ENCODE measurements at places on chromosomes 1 and 21.

- no peak for DNase-seq
These were observed 1316.8 kb upstream of the B3GALT2 start for GRCh38 chr1:194503209-194503608.

GRCh38 chr1:116377541-116378529 is 4.8 kb downstream of the ATP1A1 start:
- peak; percentile 13 for DNase-seq

- DNase-seq: no peak
These were observed 51.0 kb downstream of the RPL5 start for GRCh38 chr1:92882819-92883218.

DNA sequence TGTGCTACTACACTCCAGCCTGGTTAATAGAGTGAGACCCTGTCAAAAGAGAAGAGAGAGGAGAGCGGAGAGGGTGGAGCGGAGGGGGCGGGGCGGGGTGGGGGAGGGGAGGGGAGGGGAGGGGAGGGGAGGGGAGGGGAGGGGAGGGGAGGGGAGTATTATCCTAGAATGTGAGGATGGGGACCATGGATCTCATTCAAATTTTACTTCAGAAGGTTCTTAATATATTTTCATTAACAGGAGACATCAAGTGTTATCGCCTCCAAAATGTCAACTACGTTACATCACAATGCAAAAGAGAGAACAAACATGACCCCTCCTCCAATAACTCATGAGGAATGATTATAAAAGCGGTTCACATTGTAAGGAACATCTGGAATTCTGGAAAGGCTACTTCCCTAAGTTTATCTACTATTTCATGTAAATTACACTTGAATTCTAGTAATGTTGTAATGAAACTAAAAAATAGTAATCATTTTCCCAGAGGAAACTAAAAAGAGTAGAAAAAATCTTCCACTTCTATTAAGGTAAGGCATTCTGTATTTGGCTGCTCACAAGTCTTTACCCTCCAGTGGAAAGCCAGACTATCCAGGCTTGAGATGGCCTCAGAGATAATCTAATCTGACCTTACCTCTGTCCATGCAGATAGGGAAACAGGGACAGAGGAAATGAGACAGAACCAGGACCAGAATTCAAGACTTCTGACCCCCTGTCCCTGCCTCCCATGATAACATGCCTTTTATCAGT is 18.8 kb upstream of the GUCA2A start:
- DNase-seq: no peak

DNA sequence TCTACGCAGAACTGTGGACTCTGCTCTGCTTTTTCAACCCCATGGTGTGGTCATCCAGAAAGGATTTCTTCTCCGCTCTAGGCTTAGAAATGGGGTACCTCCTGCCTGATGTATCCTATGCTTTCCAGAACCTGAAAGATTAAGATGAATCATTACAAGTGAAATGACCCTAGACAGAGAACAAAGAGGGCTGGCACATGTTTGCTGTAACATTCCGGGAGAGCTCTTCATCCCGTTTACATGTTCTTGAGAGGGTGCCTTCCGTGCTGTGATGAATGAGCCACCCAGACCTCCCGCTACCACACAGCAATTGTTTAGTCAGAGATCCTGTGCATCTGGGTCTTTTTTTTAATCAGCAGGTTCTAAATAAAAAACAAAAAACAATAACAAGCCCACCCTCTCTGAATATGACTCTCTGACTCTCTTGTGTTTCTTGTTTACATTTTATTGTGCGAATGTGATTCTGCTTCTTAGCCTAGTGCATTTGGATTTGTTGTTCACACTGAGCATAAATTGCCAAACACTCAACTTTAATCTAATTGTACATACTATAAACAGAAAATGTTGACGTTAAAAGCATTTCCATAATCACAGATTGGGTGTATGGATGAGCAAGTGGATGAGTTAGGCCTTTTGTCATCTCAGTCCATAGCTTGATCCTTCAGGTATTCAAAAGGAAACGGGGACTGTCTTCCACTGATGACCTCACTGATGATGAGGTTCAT is 87.1 kb downstream of the GPR88 start:
- peak; percentile 78 for DNase-seq

DNA sequence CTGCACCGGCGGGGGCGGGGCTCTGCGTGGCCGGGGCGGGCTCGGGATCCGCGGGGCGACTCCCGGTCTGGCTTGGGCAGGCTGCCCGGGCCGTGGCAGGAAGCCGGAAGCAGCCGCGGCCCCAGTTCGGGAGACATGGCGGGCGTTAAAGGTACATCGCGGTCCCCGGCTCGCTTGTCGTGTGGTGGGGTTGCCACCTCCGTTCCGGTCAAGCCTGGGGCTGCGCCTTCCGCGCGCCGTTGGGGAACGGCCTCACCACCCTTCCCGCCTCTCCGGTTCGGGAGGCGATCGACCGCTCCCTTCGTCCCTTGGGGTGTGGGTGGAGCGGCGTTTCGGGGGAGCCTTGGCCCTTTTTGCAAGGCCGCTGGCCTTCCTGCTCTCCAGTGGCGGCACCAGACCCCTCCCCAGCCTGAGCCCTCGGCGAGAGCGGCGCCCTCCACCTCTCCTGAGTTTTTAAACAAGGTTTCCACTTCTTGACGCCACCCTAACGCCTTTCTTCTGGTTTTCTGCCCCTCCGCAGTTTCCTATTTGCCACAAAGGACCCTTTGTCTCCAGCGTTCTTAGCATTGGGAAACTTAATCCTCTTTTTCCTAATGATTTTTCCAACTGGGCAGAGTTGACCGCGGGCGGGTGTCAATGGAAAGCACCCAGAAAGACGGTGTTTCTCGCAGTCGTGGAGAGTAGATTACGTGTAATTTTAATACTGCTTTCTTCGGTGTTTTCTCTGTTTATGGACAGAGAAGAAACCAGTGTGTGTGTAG is at the start of the genes LEPR and LEPROT:
Gene LEPR, plus strand, starts transcription at position 79 of the 761 bp plus-strand sequence. CDS start 144,898 bp downstream, outside the sequence.
Gene LEPROT, plus strand, starts transcription at position 79 of the 761 bp plus-strand sequence. Its CDS starts 57 bp downstream, at position 136.
- peak; percentile 99 for DNase-seq

GRCh38 chr1:65791396-65791795 is 1.3 kb upstream of the PDE4B start:
- DNase-seq: no peak

DNA sequence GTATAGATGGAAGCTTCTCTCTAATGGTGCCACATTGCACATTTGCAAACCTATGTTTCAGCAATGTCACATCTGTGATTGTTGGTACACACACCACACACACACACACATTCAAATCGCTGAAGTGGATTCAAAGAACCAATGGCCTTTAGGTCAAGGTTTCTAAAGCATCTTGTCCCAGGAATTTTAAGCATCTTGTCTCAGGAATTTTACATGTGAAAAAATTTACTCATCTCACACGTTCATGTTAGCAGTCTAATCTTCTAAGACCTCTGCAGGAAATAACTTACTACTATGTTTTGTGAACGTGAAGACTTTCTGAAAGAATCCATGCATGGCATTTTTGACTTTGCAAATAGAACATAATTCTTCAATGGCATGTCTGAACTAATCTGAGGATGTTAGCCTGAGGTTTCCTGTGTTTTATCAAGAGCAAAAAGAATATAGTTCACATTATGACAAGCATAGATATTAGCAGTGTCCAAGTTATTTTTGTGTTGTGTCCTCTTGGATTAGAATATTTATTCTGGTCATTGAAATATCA is 125.1 kb downstream of the CYYR1 start:
- no peak for DNase-seq

DNA sequence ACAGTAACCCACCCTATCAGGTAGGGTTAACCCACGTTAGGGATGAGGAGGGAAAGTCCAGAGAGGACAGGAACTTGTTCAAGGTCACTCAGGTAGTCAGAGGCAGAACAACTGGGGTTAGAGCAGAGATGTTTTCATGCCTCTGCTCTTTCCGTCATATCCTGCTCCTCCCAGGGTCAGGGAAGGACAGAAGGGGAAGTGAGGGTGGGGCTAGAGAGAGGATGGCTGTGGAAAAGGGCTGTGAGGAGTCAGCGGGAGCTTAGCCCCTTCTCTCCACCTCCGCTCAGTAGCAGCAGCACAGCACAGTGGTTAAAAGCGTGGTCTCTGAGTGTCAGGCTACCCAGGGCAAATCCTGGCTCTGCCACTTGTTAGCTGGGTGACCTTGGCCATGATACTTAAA is 36.5 kb downstream of the DDX20 start:
- no peak for DNase-seq

DNA sequence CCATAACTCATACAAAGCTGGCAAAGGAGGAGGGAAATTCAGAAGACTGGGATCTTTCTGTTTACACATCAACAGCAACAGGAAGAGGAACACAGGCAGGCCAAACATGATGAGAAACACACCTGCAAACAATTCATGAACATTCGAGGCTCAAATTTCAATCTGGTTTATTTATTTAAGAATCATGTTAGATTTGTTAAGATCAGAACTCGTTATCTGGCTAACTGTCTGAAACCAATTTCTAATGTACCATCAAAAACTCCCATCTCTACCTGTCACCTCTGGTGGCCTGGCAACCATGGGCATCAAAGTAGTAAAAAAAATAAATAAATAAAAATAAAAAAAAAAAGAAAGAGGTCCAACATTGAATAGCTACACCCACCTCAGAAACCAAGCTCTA is 9.8 kb downstream of the LBR start:
- DNase-seq: peak; percentile 21

DNA sequence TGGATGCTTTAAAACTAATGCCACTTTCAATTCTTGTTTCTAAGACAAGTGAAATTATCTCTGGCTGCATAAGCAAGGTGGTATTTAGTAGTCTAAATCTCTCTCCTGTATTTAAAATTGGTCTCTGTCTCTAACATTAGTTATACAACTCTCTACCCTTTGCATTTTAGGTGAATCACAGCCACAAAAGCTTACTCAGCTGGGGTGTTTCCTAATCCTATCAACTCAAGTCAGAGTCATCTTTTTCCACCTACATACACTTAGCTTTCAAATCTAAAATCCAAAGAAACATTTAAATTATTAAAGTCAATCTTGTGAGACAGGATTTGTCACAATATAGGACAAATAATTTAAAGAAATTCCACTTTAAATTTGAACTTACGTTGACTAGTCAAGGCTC is 255.1 kb upstream of the CXADR start:
- no peak for DNase-seq

GRCh38 chr1:228922722-228923376 is 187.6 kb downstream of the RHOU start:
- no peak for DNase-seq

GRCh38 chr1:161986328-161986727 is 37.3 kb downstream of the OLFML2B start:
- DNase-seq: no peak

- DNase-seq: no peak
These were observed 20.9 kb upstream of the PLEKHG5 start for GRCh38 chr1:6512245-6512907.

- DNase-seq: no peak
These were observed 613.7 kb upstream of the B3GALT2 start for GRCh38 chr1:193799948-193800690.

- DNase-seq: no peak
These were observed 16.1 kb downstream of the HIVEP3 start for GRCh38 chr1:41902664-41903063.

DNA sequence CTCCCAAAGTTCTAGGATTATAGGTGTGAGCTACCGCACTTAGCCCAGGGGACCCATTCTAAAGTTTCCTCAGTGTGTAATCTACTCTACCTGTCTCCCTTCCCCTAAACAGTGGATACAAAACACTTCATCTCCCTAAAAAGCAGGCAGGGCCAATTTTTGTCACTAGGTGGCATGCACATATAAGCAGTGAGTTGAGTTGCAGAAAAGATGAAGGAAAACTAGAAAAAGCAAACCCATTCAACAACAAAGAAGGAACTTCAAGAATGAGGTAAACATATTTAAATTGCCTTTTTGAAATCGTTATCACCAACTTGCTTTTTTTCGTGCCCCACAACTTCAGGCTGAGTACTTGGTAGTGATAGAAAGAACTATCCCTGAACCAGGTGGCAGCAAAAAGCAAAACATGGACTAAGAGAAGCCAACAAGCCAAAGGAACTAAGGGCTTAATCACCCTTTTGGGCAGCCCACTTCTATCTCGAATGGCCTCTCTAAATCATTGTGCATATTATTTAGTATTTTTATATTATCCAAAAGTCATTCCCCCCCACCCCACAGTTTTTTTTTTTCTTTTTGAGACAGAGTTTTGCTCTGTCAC is 19.7 kb upstream of the ALDH9A1 start:
- peak; percentile 54 for DNase-seq

DNA sequence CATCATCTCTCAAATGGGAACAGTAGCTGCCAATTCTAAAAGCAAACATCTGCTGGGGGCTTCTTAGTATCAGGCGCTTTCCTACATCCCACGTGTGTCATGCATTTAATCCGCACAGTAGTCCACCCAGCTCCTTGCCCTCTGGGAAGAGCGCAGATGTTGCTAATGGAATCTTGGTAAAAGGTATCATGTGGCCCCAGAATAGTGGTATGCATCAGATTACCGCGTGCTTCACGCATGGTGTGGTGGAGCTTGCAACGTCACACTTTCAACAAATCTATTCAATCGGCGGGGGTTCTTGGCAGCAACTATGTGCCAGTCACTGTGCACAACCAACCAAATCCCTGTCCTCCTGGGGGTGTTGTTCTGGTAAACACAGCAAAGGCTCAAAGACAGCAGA is 141.0 kb downstream of the HIVEP3 start:
- no peak for DNase-seq

DNA sequence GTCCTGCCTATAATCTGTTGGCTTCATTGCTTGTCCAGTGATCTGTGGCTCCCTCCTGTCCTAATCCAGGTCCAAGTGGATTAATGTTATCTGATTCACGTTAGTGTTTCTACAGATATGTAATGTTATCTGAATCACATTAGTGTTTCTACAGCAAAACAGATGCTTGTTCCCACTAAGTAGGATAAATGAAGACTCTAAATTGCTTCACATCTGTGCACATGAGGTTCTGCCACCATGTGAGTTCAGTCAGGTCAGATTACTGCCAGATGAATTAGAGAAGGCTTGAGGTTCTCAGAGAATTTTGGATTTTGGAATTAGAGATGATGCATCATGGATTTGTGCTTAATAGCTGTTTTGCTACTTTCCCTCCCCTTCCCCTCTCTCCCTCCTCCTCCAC is 13.2 kb downstream of the DISC1 start:
- DNase-seq: no peak

DNA sequence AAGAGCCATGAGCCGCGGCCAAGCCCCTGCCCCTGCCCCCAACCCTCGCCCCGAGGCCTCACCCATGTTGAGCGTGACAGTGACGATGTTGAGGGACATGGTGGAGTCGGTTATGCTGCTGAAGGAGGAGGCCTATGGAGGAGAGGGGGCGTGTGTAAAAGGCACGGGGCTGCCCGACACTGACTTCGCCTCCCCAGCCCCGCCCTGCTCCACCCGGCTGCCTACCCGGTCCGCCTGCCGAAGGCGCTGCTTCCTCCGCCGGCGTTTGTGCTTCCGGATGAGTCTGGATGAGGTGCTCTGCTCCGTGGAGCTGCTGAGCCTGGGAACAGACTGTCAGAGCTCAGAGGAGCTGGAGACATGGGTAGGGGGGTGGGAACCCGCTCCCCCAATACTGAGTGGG is 9.0 kb downstream of the DVL1 start:
- no peak for DNase-seq

DNA sequence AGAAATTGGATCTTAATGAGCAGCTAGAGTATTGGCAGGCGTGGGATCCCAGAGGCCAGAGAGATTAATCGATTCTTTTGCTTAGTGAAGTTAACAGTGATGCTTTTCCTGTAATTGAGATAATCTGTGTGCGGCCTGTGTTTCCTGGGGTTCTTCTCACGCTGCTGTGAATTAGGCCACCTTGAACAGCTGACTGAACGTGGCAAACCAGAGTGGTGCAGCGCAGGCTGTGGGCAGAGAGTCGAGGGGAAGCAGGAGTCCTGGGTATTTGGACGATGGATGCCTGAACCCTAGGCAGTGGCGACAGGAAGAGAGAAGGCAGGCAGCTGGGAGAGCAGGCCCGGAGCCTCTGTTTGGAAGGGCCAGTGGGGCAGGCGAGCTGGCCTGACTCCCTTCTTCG is 51.7 kb downstream of the RYR2 start:
- no peak for DNase-seq

All from NCI-H345 (cell line).